Naive thymus-derived CD4-positive, alpha-beta T cell (primary cell): ENCODE measurements at places on chromosomes 2 and 18. TPM values are rescaled to one million over a fixed set of nuclear protein-coding genes. Genes with fewer than 3 reads are reported as not detected.

DNA sequence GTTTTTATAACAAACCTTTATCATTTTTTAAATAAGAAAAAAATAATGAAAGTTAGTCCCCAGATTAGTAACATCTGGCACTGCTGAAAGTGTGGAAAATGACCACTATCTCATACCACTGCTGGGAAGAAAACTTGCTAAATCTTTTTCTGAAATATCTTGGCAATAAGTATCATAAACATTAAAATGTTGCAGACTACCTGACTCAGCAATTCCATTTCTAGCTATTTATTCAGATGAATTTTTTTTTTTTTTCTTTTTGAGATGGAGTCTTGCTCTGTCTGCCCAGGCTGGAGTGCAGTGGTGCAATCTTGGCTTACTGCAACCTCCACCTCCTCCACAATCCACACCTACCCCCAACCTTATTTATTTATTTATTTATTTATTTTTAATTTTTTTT, 35.3 kb upstream of the SOS1 start:
- no peak for DNase-seq

GRCh38 chr2:27087823-27088410, 1.3 kb downstream of the KHK start:
- no peak for DNase-seq

Gene SH3BP4
- 2.6 TPM for total RNA-seq

GRCh38 chr18:49476664-49477411, 10.2 kb downstream of the C18orf32 start:
- DNase-seq = no peak

GRCh38 chr2:85930129-85931124, 41.6 kb upstream of the ST3GAL5 start:
- DNase-seq = no peak

DNA sequence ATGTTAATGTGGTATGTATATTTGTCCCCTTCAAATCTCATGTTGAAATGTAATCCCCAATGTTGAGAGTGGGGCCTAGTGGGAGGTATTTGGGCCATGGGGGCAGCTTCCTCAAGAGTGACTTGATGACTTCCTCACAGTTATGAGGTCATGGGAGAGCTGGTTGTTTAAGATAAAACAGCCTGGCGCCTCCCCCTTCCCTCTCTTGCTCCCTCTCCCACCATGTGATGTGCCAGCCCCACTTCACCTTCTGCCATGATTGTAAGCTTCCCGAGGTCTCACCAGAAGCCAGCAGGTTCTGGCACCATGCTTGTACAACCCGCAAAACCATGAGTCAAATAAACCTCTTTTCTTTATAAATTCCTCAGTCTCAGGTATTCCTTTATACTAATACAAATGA, 258.3 kb upstream of the POU3F3 start:
- no peak for DNase-seq

Gene TMEM17
- total RNA-seq = 0.15 TPM in 1 of 2 replicates, not detected in the other
